ENCODE measurements at places on chromosomes 3 and 15.

DNA sequence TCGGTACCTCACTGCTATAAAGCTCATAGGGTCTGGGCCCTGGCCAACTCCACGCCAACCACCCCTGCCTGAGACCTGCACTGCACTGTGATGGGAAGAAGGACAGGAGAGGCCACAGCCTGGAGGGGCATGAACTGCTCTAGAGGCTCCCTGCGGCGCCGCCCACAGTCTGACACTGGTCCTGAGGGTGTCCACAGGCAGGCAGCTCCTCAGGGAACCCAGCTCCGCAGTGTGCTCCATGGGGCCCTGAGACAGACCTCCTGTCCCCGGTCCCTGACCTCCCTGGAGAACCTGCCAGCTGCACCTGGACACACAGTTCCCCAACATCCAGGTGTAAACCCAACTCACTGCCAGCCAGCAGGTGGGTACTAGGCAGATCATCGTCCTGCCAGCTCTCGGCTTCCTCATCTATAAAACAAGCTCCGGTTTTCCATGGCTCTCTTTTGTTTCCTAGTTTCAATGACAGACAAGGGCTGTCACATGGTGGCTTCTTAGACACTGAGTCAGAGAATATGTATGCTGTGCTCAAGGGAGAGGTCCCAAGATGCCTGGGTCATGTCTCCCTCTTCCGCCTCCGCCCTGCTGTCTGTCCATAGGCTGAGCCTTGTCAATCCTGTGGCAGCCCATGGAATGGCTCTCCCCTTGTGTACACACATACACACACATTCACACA lies 5.1 kb upstream of the HAPLN3 start:
- DNase-seq, result no peak

DNA sequence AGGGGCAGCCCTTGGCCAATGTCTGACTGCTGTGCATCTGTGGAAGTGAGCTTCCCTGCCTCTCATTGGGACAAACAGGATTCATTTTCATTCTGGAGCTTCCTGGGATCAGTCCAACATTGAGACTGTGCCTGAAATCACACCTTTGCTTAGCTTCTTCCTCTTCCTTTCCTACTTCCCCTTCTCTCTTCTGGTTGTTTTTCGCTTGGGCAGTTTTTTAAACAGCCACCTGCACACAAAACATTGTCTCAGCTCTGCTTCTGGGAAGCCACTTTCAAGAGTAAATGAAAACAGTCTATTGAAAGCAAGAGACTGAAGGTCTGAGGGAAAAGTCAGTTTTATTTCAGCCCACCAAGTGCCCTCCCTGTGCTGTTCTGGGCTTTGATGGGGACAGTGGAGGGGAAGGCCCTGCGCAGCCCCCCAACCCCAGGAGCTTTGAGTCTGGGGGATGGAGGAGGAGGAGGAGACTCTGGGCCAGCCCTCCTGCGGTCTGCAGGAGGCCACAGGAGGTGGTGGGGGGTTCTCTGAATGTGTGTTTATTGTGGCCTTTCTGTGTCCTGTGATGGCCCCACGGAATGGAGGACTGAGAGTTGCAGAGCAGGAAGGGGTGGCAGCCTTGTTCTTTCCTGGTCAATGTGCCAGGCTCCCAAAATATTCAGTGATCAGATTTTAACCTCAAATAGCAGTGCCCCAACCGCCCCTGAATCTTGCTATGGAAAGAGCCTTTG lies 7.8 kb upstream of the ISLR2 start:
- DNase-seq, result no peak

DNA sequence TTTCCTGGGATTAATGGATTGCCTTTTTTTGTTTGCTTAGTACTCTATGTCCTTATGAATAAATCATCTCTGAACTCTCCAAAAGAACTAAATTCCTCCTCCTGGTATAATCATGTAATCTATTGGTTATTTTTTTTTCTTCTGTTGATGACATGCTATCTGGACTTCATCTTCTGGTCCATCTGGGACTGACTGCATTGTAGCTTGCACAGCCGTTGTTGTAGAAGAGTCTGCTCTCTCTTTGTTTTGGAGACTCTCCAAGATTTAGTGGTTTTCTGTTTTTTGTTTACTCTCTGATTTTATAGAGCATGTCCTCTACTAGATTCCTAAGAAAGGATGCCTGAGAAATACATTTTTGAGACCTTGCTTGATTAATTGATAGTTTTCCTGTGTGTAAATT lies 19.1 kb downstream of the IREB2 start:
- no peak for DNase-seq

DNA sequence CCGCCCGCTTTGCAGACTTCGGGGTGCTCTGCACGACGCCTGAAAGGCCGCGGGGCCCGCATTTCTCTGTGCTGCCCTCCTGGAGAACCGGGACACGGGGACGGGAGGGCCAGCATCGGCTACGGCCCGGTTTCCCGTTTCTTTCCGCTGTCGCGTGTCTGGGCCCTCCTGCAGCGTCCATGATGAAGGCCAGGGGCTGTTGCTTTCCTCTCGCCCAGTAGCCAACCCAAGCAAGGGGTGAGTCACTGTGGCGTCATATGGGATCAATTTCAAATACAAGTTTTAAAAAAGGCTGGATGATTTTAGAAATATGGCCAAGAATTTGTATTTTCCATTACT lies 435 bp downstream of the SLC35G2 start:
- DNase-seq, result peak; percentile 62

DNA sequence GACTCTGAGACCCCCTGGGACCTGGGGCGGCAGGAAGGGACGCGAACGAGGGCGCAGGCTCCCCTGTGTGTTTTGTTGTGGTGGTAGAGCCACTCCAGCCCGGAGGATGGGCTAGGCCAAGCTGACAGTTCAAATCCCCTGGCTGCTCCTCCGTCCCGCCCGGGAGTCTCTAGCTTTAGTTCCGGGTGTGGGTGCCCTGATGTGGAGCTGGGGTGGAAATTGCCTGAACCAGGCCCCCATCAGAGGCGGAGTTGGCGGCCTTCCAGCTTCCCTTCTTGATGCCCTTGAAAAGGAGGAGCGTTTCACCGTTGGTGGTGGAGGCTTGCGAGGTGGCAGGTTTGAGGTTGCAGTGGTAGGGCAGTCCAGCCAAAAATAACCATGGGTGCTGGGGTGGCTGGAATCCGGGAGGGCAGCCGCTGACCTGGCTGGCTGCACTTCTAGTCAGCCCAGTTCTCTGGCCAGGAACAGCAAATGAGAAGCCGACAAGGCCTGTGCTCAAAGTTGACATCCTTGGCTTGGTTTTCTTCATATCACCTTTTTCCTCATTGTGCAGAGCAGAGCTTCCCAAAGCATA lies 817 bp downstream of the CLK3 start:
- DNase-seq, result peak; percentile 82

GRCh38 chr3:87426918-87427317 lies 150.5 kb upstream of the POU1F1 start:
- no peak for DNase-seq

- no peak for DNase-seq
These were observed 202.6 kb downstream of the XXYLT1 start for GRCh38 chr3:195068084-195069080.

GRCh38 chr3:186458306-186459107 lies 85.7 kb downstream of the CRYGS start:
- no peak for DNase-seq

- no peak for DNase-seq
These were observed 61.0 kb downstream of the ZBBX start for GRCh38 chr3:167318996-167319615.

DNA sequence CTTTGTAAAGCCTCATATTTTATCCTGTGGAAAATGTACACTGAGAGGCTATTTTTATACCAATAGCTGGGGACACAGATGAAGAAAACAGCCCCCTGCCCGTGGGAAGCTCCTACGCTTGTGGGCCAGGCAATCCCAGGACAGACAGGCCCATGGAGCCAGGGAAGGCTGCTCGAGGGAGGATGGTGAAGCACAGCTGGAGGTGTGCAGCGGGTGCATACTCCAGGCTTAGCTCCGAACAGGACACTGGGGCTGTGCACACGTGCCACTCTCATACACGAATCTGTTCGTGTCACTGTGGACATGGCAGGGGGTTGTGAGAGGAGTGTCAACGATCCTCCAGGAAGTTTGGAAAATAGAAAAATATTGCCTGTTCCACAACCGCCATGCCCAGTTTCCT lies 36.1 kb downstream of the SMAD6 start:
- DNase-seq, result no peak

- DNase-seq, result no peak
These were observed 25.0 kb downstream of the TBC1D2B start for GRCh38 chr15:78052545-78052944.

GRCh38 chr3:8500989-8501370 lies 643 bp upstream of the LMCD1 start:
- no peak for DNase-seq

DNA sequence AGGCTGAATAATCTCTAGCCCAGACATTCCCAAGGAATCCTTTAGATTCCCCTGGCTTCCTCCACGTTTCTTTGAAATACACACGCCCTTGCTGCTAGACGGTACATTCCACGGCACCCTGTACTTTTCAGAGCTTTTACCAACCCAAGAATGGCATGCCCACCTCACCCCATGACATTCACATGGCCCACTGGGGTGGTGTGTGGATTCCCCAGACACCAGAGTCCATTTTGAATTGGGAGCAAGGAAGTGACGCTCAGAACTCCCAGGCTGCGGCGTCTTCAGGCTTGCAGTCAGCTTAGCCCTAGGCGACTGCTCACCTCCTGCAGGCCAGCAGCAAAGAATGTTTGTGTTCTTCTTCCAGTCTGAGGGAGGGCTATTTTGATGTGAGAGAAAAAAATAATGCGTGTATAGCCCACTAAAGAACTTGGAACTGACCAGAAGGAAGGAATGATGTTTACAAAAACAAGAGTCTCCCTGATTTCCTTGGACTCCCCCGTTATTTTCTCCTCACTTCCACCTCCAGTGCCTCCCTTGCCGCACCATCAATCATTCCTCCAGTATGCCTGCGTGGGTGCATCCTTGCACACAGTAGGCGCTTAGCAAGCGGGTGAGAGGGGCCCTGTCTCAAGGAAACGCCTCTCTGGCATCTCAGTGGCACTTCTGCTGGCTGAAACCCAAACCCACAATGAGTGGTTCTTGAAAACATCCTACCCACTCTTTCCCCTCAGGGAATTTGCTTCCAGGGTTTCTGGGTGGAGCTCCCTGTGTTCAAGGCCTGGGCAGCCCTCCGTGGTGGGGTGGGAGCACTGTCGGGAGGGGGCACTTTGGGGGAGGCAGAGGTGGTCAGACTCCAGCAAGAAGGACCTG lies 59.9 kb downstream of the SMAD6 start:
- no peak for DNase-seq

DNA sequence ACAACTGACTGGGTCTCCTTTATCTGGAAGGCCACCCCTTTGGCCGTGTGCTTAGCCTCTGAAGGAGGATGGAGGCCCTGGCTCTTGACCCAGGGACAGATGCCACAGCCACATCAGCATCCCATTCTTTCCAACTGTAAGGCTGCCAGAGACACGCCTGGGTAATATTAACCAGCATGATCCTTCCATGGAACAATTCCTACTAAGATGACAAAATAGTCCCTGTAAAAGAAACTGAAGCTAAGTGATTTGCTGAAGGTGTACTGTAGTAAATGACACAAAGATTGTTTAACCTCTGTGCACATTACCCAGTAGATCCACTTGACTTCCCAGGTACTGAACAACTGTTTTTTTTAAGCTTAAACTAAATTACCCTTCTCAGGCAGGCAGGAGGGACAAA lies 352.7 kb downstream of the SLC9A9 start:
- no peak for DNase-seq

DNA sequence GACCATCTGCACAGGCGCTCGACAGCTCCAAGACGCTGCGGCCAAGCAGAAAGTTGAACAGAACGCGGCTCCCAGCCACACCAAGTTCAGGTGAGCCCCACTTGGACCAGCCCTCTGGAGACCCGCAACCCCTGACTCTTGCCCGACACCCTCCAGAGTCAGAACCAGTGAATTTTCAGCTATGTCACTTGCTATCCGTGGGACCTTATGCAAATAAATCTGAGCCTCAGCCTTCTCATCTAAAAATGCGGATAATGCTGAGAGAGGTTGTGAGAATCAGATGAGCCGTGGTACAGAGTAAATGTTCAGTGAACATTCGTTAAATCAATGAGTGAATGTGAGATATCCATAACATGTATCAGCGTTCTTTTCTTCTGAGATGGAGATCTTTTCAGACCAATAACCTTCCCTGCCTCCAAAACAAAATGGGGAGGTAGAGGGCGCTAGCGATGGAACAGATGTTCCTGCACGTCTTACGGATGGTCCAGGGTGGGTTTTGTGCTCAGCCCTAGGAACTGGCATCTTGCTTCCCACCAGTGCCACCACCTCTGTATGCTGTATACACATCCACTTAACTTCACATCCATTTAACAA lies 524 bp downstream of the MRPS11 start:
- peak; percentile 41 for DNase-seq

GRCh38 chr15:79265167-79265566 lies 17.4 kb upstream of the ANKRD34C start:
- DNase-seq, result no peak
